ENCODE measurements at places on chromosomes 16 and 17.
A peak's percentile ranks its signal among the peaks of the same experiment; 100 is the strongest.

GRCh38 chr16:77414752-77415231, 20.0 kb downstream of the ADAMTS18 start:
- DNase-seq = no peak

GRCh38 chr17:17913695-17914332, 58.4 kb downstream of the TOM1L2 start:
- peak; percentile 96 for DNase-seq

- peak; percentile 77 for DNase-seq
Observed at GRCh38 chr17:32519228-32520103, 32.7 kb downstream of the CDK5R1 start.

GRCh38 chr16:23530062-23530461, 19.8 kb upstream of the GGA2 start:
- DNase-seq = no peak

- DNase-seq = no peak
Observed at GRCh38 chr16:14241631-14242030, 170.5 kb downstream of the MRTFB start.

- DNase-seq = no peak
Observed at GRCh38 chr17:73776351-73777130, 132.3 kb upstream of the SDK2 start.
